ENCODE measurements at places on chromosomes 6 and 20. TPM values are rescaled to one million over a fixed set of nuclear protein-coding genes. Genes with fewer than 3 reads are reported as not detected.

Gene HLA-DOA
- total RNA-seq: not detected

Gene POU3F2
- total RNA-seq: not detected

Gene TMEM244
- not detected for total RNA-seq

Gene SLC22A7
- not detected for total RNA-seq

Gene CRISP2
- total RNA-seq: not detected

Gene ADGRF1
- not detected for total RNA-seq

Gene CTAGE9
- total RNA-seq: not detected

Gene SLC35D3
- total RNA-seq: not detected

Gene ZNF337
- 17.6 TPM for total RNA-seq

Gene SHLD1
- 6.8 TPM for total RNA-seq

Gene RAD21L1
- not detected for total RNA-seq

Gene CFB
- 3.0 TPM for total RNA-seq

Gene RAET1G
- total RNA-seq: 8.5 TPM

Gene COL12A1
- total RNA-seq: 3.9 TPM

Gene SLC12A5
- 10.9 TPM for total RNA-seq

Gene FAM209B
- 0.33 TPM for total RNA-seq

Gene TTK
- 16.4 TPM for total RNA-seq

Gene HCK
- 0.05 TPM for total RNA-seq

Gene DEFB125
- not detected for total RNA-seq

Gene OR2H2
- total RNA-seq: not detected

Gene EMILIN3
- 0.73 TPM for total RNA-seq

Gene SMLR1
- total RNA-seq: not detected

Gene CRISP3
- total RNA-seq: not detected

Gene TRAPPC3L
- total RNA-seq: not detected

Gene LAMA2
- total RNA-seq: 0.70 TPM

Gene CCR6
- total RNA-seq: 0.08 TPM

Data from A549 treated with AZD2906 at 1 μM for 4 hours (cell line).